Articular chondrocyte of knee joint (primary cell): ENCODE measurements at places on chromosomes 1 and 21. TPM values are rescaled to one million over a fixed set of nuclear protein-coding genes. Genes with fewer than 3 reads are reported as not detected.

Gene FCER1G
- not detected in 2 replicates for total RNA-seq

Gene TRIM58
- total RNA-seq, result 0.43 and 0.65 TPM in 2 replicates

Gene SHE
- 2.7 and 4.8 TPM in 2 replicates for total RNA-seq

Gene LEFTY1
- 0.22 TPM in 1 of 2 replicates, not detected in the other for total RNA-seq

Gene LMX1A
- not detected in 2 replicates for total RNA-seq

Gene SEMA6C
- total RNA-seq, result 1.3 and 1.4 TPM in 2 replicates

Gene ADGRB2
- total RNA-seq, result 4.4 and 7.0 TPM in 2 replicates
